ENCODE measurements at places on chromosomes 7 and 10.

DNA sequence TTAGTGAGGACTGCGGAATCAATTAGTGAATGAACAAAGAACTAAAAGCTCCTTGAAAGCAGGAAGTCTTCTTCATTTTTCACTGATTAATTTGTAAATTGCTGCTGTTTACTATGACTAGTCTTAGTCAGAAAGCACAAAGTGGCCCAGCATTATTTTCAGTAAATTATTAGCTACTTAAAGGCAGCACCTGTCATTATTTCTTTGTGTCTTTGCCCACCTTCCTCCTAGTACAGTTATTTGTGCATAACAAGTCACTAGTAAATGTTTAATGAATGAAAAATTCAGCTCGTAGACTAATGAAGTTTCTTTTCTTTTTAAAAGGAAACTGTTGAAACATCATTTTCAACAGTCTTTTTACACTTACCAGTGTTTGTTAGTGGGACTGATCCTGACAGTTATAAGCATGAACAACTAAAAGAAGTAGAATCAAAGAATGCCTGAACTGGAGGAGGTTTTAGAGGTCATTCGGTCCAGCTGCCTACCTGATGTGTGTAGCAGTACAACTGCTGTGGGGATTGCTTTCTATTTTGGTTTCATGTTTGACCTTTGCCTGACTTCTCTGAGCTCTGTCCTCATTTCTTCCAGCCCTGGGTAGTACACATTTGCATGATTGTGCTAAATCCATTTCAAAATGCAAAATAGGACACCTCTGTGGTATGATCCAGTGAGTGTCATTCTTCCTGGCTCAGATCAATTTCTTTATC is 140.0 kb upstream of the PHYHIPL start:
- no peak for DNase-seq

DNA sequence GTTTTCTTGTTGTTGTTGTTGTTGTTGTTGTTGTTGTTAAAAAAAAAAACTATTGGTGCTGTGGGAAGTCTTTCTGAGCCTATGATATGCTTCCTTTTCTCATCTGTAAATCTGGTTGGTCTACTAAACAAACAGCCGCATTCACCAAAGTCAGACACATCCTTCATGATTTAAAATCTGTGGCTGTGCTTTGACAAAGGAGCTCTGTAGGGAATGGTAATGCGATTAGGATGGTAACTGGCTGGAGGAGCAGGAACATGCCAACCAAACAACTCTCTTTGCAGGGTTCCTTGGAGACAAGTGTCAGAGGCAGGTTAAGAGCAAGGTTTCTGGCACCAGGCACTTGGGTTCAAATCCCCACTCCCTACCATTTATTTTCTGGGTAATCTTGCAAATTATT is 14.9 kb upstream of the SP4 start:
- no peak for DNase-seq

GRCh38 chr10:27646604-27647175 is 98.9 kb downstream of the MKX start:
- no peak for DNase-seq

- no peak for DNase-seq
Observed at GRCh38 chr10:46268076-46268881, 18.5 kb upstream of the ANTXRL start.

- no peak for DNase-seq
Observed at GRCh38 chr7:85011127-85011526, 175.7 kb downstream of the SEMA3D start.

- DNase-seq = no peak
Observed at GRCh38 chr10:785089-785860, 95.8 kb upstream of the DIP2C start.

DNA sequence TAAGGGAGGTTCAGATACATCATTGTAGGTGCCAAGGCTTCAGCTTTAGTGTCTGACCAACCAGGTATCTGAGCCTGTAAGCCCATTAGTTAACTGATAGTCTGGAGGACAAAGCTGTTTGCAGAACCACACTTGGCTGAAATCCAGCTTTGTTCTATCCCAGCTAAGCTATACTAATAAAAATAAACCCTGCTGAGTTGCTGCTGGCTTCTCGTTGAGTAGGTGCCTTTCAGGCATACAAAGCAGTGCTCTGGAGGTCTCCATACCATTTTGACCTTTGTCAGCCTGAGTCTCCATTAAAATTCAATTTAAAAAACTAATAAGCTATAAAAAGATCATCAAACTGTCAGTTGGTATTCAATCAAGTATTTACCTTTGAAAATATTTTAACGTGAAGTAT is 22.0 kb downstream of the CDCA7L start:
- DNase-seq = no peak

- no peak for DNase-seq
Observed at GRCh38 chr10:49619613-49620012, 5.8 kb downstream of the CHAT start.

DNA sequence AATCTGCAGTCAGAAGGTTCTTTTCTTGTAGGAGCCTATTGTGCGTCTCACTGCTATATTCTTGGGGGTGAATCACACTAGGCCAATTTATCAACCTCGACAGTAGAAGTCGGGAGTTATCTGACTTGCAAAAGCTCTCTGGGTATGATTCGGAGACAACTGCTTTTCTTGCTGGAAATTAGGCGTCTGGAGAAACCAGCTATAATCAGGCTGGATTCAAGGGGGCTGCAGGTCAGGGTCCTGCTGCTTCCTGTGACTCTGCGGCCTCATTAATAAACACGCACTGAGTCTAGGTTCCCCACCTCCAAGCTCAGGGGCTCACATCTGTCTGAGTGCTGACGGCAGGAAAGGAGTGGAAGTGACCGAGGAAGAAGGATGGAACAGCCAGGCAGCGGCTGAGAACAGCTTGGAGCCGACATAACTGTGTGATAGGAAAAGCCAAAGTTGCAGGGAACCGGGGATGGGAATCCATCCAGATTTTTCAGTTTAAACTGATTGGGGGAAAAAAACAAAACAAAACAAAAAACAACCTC is 184.6 kb downstream of the FANK1 start:
- no peak for DNase-seq

GRCh38 chr7:157719705-157720655 is 383.2 kb downstream of the DNAJB6 start:
- no peak for DNase-seq

- no peak for DNase-seq
Observed at GRCh38 chr7:117202511-117202910, 120.3 kb downstream of the WNT2 start.

DNA sequence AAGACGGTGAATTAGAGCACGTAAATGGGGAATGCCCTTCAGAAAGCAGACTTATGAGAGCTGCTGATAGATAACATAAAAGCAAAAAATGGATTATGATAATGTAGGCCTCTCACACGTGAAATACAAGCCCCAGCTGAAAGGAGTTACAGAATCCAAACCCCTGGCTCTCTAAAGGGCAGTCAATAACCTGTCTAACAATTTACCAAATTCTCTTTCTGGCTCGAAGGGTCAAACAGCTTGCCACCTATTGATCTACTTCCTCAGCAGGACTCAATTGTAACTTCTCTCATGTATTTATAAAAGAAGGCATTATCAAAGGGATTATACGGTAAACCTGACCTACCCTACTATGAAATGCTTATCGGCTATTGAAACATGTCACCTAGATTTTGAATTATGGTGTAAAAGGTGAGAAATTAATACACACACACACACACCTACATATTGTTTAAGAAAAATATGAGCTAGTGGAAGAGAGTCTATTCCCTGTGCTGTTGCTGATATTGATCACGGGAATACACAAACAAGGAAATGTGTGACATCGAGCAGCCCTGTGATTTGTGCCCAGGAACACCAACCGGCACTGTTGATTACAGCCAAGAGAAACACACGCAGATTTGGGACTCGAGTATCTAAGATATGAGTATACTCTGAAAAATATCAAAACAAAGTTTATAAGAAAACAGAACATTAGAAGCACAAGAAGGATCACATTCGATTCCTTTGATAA is 135.6 kb upstream of the NEBL start:
- no peak for DNase-seq

All from activated gamma-delta T cell (primary cell).